Fibroblast of skin of back (primary cell): ENCODE measurements at places on chromosomes 5 and 9.

DNA sequence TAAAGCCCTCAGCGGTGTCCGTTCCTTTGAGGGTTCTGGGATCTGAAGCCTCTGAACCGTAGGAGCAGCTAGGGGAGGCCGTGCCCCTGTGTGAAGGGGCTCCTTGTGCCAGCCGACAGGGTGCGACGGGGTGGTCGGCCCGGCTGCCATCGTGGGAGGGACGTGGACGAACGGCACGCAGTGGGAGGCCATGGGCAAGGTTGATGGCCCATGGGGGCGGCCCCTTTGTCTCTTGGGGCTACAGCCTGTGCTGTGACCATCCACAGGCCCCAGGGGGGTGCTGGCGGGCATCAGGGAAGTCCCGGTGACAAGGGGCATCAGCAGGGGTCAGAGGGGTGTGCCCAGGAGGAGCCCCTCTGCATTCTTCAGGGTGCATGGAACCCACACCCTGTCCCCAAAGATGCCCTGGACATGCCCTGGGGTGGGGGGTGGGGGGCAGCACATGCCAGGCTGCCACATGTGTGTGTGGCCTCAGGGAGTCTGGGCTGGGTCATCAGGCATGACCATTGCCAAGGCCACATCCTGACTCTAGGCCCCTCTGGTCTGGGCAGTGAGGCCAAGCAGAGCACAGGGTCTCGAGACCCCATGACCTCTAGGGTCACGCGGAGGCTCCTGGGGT, 49.6 kb upstream of the CACNA1B start:
- DNase-seq: no peak

GRCh38 chr5:137122075-137122474, 377.1 kb downstream of the SPOCK1 start:
- peak; percentile 9 for DNase-seq

DNA sequence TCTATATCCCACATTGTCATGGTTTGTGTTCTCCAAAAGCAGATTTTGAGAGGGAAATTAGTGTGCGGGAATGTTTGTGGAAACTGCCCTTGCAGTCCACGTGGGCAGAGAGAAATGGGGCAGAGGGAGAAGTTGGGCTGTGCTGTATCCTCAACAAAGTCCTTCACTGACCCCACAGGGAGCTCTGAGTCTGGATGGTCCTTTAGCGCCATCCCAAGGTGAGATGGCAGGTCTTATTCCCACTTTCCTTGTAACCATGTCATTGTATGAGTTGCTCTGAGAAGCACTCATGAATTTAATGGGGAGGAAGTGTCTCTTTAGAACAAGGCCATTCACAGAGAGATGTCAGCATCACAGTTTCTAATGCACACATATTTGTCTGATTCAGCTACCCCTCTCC, 127.1 kb downstream of the ANKRD18B start:
- no peak for DNase-seq

- DNase-seq: no peak
Observed at GRCh38 chr5:111968459-111968858, 211.5 kb upstream of the NREP start.

DNA sequence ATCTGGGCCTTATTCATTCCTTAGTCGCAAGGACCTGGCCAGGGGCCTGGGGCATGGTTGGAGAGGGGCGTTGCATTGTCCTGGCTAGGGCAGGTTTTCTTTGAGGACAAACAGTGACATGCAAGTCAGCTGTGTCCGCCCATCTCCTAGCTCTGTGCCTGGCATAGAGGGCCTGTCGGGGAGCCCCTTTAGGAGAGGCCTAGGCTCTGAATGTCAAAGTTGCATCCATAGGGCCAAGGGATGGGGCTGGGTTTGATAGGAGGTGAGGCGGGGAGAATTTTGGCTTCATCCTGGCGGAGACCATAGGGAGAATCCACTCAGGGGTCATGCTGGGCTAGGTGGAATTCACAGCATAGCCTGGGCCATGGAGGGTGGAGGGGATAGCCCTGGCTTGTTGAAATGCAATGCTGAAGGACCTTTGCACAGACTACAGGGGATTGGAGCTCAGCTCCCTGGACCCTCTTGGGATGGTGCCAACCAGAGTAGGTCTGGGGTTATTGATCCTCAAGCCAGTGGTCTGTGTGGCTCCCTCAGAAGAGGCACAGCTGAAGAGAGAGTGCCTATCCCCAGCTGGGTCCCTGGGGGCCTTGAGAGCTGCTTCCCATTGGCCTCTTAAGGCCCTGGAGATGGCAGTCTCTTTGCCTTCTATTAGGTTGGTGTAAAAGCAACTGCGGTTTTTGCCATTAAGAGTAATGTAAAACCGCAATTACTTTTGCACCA, 104.0 kb downstream of the RGS3 start:
- no peak for DNase-seq

- no peak for DNase-seq
Observed at GRCh38 chr5:24742334-24742733, 97.6 kb upstream of the CDH10 start.
